NCI-H187 (cell line): ENCODE measurements at places on chromosomes 2 and 18.
A peak's percentile ranks its signal among the peaks of the same experiment; 100 is the strongest.

DNA sequence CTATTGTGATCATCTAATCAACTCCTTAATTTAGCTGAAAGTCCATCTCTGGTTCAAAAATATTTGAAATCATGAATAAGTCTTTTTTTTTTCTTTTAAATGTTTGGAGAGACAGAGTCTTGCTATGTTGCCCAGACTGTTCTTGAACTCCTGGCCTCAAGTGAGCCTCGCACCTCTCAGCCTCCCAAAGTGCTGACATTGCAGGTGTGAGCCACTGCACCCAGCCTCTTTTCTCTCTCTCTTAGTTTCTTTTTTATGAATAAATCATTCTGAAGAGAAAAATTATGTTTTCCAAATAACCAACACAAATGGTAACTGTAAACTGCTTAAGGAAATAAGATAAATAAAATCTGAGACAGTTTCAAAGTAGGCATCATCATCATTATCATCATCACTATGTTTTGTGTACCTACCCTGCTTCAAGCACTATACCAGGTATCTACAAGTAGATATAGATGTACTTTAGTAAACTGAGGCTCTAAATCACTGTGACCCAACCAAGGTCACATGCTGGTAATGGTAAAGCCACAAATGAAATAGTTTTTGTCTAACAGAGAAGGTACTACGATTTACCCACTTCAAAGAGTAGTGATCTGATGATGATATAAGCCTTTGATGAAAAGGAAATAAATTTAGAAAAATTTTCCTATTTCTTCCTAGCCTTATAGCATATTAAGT is 5.0 kb upstream of the NBAS start:
- DNase-seq, result no peak

DNA sequence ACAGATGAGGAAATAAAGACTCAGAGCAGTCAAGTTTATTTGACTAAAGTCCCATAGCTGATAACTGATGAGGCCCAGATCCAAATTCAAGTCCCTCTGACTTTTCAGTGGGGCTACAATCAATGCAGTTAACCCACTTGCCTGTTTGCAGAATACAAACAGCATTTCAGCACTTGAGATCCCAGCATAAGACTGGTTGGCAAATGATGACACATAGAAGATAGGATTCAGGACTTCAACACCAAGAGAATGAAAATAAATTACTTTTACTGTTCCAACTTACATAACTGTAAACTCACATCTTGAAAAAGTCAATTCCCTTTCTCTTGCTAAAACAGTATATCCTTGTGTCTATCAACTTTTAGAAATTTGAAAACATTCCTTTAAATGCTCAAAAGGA is 61.2 kb downstream of the CCDC93 start:
- DNase-seq, result no peak

DNA sequence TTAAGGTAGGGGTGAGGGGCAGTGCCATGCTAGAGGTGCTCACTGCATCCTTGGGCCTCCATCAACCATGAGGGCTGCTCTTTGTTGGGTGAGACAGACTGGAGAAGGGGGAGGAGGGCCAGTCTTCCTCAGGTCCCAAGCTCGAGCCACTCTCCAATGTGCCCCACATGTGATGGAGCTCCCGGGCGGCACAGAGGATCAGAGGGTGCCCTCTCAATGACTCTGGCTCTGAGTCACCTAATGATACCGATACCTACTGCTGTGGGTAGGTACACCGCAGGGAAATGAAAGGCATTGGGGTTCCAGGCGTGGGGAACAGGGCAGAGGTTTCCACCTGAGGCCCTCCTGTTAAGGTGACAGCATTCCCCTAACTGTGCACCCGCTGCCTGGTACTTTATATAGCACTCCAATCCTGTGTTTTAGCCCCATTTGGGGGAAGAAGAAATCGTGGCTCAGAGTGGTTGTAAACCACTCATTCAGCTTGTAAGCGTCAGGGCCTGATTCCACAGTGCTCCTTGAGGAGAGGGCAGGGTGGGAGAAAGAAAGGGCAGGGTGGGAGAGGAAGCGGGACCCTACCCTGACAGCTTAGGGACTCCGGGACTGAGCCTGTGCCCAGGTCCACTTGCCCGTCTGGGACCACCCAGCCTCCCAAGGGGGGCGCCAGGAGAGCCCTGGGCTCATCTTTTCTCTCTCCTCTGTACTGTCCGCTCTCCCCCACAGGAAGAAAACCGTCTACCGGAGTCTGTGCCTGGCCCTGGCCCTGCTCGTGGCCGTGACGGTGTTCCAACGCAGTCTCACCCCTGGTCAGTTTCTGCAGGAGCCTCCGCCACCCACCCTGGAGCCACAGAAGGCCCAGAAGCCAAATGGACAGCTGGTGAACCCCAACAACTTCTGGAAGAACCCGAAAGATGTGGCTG is 1.8 kb downstream of the B3GNT7 start:
- no peak for DNase-seq

- no peak for DNase-seq
Observed at GRCh38 chr18:30271716-30272115, 770.8 kb downstream of the DSC3 start.

GRCh38 chr18:79064228-79064627 is 5.0 kb upstream of the ATP9B start:
- DNase-seq, result no peak

DNA sequence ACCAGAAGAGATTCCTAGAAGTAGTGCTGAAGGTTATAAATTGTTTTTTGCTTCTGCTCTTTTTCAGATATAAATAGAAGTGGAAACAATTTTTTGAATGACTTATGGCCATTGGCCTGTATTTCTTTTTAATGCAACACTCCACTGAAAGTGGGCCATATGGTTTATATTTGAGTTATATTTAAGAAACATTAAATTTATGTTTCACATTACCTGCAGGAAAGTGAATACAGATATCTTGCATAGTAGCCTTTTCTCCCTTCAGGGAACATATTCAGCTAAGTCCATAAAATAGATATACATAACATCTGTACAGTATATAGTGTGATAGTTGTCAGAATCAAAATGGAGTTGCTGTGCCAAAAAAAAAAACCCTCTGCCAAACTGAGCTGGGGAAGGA is 53.1 kb upstream of the EFEMP1 start:
- DNase-seq, result no peak

- DNase-seq, result no peak
Observed at GRCh38 chr2:39153312-39153711, 32.5 kb upstream of the SOS1 start.

GRCh38 chr2:8882094-8882493 is 44.7 kb upstream of the KIDINS220 start:
- DNase-seq, result no peak

GRCh38 chr2:176162911-176163671 is 6.0 kb downstream of the HOXD3 start:
- no peak for DNase-seq

DNA sequence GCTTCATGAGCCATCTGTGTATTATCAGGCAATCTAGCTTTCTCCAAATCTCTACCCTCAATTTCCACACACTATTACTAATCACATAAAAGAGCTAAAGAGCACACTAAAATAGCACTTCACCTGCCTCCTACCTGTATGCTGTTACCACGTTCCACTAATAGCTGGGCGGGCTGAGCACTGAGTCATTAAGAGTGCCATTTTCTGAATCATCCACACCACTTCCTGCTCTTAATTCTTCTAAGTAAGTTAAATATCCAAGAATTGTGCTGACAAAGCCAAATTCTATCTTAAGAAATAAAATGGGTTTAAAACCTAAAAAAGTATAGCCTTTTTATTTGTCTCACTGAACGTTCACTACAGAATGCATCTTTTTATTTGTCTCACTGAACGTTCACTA is 35.7 kb downstream of the NOL10 start:
- DNase-seq, result no peak

DNA sequence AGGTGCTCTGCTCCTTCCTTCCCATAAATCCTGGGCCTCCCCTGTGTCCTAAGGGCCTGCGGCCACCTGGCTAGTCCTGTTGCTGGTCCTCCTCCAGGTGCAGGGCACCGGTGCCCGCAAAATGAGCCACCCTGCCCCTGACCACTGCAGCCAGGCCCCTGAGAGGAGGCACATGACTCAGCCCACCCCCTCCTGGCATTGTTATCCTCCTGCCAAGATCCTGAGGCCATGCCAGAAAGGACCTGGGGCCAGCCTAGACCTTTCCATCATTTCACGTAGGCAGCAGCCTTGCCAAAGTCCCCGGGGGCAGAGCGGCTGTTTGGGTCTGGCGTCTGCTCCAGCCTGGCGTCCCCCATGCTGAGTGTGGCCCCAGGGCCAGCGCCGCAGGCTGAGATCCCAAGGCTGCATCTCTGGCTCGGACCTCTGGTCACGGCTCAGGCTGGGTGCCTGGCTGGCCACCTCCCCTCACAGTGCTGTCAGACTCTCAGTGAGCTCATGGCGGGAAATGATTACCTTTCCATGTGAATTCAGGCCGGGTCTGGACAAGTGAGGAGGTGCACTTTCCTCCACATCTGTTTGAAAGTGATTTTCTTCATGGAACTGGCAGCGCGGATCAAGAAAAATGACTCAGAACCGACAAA is 81.0 kb downstream of the NDUFA10 start:
- no peak for DNase-seq

DNA sequence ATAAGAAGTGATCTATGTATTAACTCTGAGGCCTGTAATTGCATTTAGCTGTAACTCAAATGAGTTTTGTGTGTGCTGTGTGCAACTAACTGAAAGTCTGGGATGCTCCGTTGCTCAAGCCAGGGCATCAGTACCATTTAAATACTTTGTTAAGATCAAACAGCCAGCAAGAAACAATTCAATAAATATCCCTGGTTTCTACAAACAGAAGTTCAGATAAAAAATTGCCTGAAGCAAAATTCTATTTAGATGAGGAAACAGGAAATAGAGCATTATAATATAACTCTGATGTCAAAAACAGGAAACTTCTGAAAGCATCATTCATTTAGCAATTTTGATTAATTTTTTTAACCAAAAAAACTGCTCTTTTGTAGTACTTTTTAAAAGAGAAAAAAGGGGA is 18.9 kb upstream of the SLC38A11 start:
- no peak for DNase-seq

- DNase-seq, result no peak
Observed at GRCh38 chr18:25109484-25109883, 242.5 kb downstream of the ZNF521 start.

DNA sequence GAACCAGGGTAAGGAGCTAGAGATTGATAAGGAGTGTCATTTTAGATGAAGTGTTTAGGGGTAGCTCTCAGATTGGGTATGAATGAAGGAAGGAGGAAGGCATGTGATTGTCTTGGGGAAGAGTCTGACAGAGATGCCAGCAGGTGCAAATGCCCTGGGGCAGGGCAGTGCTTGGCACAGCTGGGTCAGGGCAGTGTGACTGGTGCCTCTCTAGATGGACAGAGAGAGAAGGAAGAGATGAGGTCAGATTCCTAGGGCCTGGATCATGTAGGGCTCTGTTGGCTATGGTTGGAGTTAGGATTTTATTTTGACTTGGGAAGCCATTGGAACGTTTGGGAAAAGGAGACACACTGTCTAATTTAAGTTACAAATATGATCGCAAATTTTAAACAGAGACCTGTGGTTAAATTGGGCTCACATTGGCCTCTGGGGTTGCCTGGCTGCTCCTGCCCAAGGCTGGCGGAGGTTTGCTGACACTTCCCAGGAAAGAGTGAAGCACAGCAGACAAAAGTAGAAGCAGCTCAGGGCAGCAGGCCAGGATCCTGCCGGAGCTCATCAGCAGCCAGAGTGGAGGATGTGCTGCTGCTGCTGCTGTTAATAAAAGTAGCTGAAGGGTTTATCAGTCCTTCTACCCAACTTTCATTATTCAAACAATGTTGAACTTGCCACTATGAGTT is 32.7 kb upstream of the FHL2 start:
- no peak for DNase-seq

DNA sequence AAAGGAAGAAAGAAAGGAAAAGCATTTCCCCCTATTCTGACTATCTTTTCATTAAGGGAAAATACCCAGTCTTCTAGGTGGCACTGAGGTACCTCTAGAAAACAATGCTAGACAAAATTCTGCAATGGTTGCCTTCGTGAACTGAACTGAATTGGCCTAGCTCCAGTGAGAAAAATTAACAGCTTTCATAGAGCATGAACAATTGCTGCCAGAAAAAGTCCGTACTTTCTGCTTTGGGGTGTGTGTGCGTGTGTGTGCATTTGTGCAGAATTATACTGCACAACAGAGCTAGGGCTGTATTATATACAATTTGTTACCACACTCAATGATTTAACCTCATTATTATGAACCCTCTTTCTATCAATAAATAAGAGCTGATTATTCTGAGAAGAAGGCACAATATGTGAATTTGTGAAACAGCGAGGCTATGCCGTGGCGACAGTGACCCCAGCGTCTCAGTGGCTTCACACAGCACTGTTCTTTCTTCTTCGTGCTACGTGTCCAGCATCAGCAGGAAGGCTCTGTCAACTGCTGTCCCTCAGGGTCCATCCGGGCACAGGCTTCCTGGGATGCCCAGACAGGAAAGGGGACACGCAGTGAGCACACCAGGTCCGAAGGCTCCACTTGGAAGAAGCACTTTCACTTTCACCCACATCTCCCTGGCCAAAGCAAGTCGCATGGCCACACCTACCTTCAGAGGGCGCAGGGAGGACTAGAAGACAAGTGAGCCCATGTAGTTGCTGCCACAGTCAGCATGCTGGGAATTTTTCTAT is 47.5 kb downstream of the PTGR3 start:
- DNase-seq, result peak; percentile 19

DNA sequence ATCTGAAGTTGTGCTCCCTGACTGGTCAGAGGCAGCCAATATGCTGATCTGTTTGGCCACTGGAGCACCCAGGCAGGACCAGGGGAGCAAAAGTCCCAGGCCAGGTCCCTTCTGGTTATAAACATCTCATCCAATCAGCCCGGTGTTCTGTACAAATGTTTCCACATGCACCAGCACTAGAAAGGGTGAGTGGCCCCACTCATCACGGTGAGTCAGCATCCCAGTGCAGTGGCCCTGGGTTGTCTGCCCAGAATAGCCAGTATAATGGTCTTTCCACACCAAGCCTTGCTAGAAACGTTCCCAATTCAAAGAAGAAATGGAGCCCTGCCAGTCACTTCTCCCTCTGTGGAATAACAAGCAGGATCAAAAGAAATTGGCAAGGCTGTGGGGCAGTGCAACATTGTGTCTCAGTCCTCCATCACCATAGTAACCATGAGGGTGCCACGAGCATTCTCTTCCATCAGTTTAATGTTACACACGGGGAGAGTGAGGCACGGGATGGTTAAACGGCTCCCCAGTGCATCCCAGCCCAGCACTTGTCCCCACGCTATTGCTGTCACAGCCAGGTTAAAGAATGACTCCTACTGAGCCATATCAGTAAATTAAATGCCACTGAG is 174.9 kb downstream of the SEPTIN10 start:
- DNase-seq, result no peak

DNA sequence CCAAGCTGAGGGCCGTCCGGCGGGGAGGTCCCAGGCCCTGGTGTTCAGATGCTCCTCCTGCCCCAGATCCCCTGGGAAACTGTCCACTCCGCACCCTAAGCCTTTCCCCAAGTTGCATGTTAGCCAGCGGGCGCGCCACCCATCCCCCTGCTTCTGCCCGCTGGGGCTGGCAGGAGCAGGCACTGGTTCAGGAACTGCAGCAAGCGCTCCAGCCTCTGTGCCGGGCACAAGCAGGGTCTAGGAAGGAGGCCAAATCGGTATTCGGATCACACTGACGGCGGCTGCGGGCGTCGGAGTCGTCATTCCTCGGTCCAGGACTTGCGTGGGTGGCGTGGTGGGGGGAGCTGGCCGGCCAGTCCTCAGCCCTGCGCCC is 53.7 kb downstream of the FAM168B start:
- DNase-seq, result no peak
